Vagina (tissue), 2 donors: ENCODE measurements at places on chromosomes 3 and 15.
A peak's percentile ranks its signal among the peaks of the same experiment; 100 is the strongest.

DNA sequence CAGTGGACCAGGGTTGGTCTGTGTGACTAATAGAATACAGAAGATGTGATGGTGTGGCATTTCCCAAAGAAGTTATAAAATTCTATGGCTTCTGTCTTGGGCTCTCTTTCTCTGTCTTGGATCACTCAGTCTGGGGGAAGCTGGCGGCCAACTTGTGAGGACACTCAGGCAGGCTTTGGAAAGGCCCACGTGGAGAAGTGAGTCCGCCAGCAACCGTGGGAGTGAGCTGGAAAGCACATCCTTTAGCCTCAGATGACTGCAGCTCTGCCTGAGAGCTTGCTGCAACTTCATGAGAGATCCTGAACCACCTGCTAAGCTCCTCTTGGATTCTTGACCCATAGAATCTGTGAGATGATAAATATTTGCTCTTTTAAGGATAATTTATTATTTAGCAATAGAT lies 72.0 kb upstream of the RASGRP1 start:
- DNase-seq, result no peak

- no peak for DNase-seq
These were observed 6.1 kb downstream of the STT3B start for GRCh38 chr3:31538801-31539200.

DNA sequence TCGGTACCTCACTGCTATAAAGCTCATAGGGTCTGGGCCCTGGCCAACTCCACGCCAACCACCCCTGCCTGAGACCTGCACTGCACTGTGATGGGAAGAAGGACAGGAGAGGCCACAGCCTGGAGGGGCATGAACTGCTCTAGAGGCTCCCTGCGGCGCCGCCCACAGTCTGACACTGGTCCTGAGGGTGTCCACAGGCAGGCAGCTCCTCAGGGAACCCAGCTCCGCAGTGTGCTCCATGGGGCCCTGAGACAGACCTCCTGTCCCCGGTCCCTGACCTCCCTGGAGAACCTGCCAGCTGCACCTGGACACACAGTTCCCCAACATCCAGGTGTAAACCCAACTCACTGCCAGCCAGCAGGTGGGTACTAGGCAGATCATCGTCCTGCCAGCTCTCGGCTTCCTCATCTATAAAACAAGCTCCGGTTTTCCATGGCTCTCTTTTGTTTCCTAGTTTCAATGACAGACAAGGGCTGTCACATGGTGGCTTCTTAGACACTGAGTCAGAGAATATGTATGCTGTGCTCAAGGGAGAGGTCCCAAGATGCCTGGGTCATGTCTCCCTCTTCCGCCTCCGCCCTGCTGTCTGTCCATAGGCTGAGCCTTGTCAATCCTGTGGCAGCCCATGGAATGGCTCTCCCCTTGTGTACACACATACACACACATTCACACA lies 5.1 kb upstream of the HAPLN3 start:
- DNase-seq, result no peak

DNA sequence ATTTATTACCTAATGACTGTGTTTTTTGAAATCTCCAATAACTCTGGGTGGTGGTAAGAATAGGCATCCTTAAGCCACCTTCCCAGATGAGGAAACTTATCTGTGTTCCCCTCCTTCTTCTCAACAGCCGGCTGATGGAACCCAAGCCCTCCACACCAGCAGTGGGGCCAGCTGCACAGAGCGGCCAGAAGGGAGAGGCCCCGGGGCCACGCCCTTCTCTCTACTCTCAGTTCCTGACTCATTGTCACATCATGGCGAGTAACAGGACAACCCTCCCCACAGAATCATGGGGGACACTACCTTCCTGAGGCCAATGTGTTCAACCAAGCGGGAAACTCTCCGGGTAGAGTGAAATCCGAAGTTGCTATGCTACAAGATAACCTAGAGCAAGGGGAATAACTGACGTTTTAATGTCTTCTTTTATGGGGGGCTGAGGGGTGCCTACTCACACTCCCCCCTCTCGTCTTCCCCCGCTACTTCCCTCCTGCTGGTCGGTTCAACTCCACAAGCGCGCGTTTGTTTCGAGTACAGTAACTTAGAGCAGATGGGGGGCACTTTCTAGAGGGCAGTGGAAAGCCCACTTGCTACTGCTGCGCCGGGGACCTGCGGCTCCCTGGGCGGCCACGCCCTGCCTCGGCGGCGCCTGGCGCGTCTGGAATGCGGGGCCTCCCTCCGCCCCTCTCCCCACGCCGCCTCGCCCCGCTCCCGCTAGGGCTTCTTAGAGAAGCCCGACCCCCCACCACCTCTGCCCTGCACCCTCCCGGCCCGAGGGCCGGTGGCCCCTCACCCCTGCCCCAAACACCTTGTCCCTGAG lies 621 bp downstream of the ANXA2 start:
- DNase-seq, result peak; percentile 93
